ENCODE measurements at places on chromosomes 4 and X.

DNA sequence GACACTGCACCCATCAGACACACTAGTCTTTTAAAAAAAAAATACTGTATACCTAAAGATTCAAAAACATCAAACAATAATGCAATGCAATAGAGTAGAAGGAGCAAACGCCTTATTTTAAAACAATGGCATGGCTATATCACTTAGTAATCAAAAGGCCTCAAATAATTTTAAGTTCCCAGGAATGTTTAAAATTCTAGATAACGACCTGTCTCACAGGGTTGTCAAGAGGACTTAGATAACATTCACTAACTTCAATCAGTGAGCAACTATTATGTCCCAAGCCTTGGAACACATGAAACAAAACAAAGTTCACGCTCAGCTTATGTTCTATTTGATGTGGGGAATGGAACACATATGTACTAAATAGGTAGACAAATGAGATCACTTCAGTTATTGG, 106.5 kb downstream of the FRYL start:
- no peak for DNase-seq

DNA sequence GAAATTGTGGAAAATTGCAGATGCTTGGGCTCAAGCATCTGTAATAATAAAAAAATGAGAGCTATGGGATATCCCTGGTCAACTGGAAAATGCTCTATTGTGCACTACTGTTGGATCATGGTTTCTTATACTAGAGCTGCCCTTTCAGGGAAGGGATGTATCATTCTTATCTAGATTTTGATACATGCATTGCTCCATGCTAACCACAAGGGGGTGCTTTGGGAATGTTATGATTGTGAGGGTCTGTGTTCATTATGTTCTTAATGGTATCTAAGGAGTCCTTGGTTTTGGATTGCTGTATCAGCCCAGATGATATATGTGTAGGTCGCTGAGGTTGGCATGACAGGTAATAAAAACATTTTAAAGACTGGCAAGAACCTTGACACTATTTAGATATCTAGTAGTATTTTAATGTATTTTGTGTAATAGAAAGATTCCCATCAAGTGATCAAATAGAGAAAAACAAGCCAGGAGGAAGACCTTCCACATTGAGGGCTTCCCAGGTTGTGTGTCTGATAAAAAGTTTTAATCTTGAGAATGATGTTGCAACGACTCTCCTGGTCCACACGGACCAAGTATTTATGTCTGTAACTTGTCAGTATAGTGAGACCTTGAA, 49.2 kb upstream of the TLR2 start:
- DNase-seq: no peak

DNA sequence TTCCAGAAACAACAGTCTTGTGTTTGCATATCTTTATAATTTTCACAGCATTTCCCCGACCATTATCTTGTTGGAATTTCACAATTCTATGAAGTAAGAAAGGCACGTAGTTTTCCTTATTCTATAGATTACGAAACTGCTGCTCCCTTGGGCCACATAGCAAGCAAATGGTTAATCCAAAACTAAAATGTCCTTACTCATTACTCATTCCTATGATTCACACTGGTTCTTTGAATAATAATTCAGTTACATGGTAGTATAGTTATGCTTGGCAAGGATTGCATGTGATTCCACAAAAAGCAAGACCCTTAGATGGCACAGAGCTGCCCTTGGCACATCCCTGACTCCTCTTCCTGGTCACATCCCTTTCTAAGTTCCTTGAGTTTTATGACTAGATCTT, 51.2 kb downstream of the OR13H1 start:
- DNase-seq: no peak

DNA sequence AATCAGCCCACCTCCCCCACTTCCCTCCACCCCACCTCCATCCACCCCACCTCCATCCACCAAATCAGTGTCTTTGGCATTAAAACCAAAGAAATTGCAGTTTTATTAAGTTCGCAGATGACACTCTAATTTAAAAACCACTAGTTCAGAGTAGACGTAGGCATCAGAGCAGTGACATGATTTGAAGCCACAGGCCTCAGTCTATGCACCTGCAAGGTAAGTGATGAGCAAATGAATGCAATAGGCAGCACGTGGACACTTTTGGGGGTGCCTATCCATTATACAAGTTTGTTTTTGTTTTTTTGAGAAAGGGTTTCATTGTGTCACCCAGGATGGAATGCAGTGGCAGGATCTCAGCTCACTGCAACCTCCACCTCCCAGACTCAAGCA, 88.0 kb upstream of the TRIM2 start:
- no peak for DNase-seq

DNA sequence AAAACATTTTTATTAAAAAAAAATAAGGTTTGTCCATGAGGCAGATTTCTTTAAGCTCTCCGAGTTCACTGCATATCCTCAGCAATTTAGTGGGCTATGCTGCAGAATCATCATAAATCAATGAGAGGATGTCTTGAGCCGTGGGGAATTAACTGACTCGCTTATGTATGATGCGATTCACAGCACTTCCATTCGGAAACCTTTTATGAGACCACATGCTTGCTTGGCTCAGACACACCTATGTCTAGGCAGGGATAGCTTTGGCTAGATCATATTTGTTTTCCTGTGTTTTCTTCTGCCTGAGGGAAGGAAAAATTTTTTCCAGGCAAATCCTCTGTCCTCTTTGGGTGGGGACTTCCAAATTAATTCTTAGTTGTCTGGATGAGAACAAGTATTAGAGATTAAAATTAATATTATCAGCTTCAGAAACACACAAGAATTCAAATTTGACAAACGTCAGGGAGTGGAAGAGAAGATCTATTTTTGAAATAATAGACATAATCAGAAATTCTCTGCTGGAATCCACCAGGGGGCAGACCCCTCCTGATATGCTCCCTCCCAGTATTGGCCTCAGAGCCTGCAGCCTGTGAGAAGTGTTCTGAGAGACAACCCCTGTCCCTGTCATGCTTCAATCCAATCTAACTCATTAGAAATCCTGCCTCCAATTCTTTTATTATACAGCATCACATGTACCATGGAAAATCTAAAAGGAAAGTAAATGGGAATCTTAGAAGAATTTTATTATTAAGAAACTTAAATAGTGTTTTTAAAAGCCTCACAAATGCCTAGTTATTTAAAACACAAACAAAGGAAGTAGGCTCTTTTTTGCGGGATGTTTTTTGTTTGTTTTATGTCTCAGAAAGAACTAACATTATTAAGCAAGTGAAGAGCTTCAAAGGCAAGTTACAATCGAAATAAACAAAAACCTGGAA, 345.1 kb upstream of the TACR3 start:
- peak; percentile 10 for DNase-seq

- DNase-seq: no peak
Observed at GRCh38 chr4:7941111-7941964, 1.7 kb upstream of the AFAP1 start.

DNA sequence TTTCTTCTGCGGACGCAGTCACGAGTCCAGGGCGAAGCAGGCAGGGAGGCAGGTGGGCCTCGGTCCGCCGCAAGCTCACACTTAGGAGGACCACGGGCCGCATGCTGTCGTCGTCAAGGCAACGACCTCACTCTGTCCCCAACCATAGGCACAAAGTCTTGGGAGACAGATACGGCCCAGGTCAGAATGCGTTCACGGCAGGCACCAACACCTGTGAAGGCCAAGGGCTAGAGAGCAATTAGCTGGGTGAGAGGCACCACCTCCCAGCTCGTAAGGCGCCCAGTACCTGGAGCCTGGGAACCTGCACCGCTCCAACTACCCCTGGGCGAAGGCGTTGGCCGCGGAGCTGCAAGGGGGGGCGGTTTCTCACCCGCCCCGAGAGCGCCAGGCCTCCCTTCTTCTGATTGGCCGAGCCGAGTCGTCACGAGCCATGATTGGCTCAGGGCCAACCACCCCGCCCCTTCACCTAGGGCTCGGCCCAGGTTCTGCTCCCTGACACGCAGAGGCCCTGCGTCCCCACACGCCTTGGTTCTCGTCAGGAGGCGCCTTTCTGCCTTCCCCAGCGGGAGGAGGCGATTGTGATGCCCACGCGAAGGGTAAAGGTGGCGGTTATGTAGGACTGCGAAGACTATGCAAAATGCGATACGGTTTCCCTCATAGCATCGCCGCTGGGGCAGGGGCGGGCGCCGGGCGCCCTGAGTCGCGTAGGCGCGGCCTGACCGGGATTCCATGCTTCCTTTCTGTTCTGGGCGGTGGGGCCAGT, at the start of gene CDKL2:
Gene CDKL2 (minus strand): TSS at position 355 of the 763 bp plus-strand sequence. CDS start 4,540 bp downstream, outside the sequence.
- peak; percentile 88 for DNase-seq

- DNase-seq: no peak
Observed at GRCh38 chrX:133929836-133930464, 55.4 kb downstream of the GPC3 start.

Measured in stimulated activated naive CD8-positive, alpha-beta T cell treated with anti-CD3 and anti-CD28 coated beads, Interleukin-15, Interleukin-2, amounts not matched to agents 100 U/mL and 50 U/mL, for 24 hours (primary cell).